Activated CD8-positive, alpha-beta T cell treated with anti-CD3 and anti-CD28 coated beads, Interleukin-2, amount 10 ng/mL, durations not matched to agents 7 days and 5 days (primary cell): ENCODE measurements at places on chromosomes 16 and 17. TPM values are rescaled to one million over a fixed set of nuclear protein-coding genes. Genes with fewer than 3 reads are reported as not detected.
A peak's percentile ranks its signal among the peaks of the same experiment; 100 is the strongest.

DNA sequence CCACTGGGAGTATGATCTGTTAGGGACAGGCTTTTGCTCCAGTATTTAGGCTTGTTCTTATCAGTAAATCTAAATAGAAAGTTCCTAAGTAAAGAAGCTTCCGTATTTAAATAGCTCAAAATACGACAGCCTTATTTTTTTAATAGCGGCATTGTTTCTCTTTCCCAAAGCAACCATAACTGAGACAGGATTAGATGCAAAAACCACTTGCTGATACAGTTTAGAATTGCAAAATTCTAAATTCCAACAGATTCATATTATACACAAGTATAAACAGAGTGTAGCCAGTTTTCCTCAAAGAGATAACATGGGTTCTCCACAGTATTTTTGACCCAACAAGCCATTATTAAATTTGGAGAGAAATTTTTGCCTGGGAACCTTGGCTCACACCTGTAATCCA, 276.7 kb downstream of the FTO start:
- no peak for DNase-seq

GRCh38 chr16:49717689-49718088, 138.2 kb downstream of the ZNF423 start:
- no peak for DNase-seq

- peak; percentile 58 for DNase-seq
Measured at GRCh38 chr17:17890773-17891759, 54.3 kb upstream of the SREBF1 start.

DNA sequence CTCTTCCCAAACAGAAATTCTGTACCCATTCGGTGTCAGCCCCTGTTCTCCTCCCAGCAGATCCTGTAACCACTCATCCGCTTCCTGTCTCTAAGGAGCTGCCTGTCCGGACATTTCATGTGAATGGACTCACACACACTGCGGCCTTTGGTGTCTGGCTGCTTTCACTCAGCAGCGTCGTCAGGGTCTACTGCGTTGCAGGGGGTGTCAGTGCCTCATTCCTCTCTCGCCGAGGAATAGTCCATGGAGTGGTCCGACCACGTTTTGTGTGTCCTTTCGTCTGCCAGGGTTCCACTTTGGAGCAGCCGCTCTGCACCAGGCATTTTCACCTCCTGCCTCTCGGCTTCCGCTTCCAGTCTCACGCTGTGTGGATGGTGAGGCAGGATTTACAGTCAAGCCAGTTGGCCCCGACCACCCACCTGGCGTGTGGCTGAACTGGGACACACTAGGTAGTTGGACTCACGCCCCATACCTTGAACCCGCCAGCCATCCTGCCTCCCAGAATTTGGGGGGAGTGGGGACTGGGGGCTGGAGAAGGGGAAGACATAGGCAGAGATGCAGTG, 188.2 kb upstream of the CIBAR2 start:
- no peak for DNase-seq

GRCh38 chr16:12291989-12292759, 315.6 kb downstream of the SNX29 start:
- no peak for DNase-seq

GRCh38 chr17:37614391-37614790, 5.2 kb upstream of the SYNRG start:
- DNase-seq = no peak

DNA sequence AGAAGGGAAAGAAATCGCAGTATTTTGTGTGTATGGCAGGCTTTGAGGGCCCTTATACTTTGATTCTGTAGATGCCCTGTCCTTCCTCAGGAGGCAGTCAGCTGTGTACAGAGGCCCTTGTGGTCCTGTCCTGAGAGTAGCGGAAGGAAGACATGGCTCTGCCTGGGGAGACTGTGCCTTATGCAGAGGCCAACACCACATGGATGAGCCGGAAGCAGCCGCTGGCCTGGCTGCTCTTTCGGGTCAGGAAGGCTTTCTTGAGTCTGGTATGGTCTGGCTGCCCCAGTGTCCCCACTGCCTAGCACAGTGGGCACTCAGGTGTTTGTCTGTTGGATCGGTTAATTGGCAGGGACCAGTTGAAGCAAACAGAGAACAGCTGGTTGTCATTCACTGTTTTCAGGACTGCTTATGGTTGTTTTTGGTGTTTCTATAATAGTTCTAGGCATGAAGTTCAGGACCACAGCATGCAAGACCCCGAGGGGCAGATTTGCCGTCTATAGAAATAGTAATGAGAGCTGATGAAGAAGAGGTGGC, 12.4 kb downstream of the USP10 start:
- DNase-seq = no peak

- DNase-seq = no peak
Measured at GRCh38 chr16:15041271-15042004, 14.4 kb downstream of the NTAN1 start.

- DNase-seq = no peak
Measured at GRCh38 chr17:14791221-14791620, 473.9 kb downstream of the PMP22 start.

DNA sequence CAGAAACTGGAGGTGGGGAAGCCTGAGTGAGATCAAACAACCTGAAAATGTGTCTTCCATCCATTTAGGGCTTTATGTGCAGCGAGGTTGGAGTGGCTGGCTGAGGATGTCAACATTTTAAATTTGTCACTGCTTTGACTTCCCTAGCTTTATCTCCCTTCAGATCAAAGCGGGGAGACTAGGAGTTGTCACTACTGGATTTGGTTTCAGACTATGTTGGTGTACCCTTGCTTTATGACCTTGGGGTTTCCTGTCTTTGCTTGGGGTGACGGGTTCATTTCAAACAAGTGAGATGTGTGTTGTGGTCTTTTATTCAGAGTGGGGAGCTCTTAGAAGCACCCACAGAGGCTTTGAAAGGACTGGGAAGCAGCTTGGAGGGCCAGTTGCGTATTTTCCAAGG, 25.6 kb downstream of the MSI2 start:
- DNase-seq = peak; percentile 59

- DNase-seq = no peak
Measured at GRCh38 chr17:60845012-60845411, 167.4 kb downstream of the BCAS3 start.

- no peak for DNase-seq
Measured at GRCh38 chr16:53982631-53983042, 278.7 kb downstream of the FTO start.

DNA sequence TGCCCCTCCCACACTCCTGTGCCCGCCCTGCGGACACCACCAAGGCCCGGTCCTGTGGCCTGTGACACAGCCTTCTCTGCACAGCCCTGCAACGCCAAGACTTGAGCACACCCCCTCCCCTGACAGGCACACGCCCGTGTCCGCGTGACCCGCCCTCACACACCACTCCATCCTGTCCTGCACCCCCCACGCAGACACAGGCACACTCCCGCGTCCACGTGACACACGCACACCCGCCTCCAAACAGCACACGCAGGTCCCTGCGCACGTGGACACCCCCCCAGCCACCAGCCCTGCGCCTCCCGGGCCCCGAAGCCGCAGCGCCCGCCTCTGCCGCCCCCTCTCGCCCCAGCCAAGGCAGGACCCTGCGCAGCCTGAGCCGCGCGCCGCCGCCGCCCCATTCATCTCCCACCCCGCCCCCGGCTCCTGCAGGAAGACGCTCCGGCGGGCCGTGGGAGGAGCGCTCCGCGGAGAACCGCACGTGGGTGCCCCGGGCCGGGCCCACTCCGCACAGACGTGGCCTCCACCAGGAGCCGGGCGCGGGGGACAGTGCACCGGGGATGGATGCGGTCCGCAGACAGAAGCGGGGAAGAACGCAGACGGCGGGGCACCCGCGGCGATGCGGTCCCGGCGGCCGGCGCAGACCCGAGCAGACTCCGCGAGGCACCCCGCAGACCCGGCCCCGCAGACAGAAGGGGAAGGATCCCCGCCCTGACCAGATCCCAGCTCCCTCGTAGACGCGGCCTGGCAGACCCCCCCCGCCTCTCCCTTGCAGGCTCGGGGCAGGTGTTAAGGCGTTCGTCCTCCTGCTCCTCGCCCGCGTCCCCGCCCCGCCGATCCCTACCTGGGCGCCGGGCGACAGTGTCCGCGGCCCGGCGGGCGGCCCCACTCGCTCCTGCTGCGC, 506 bp downstream of the CAMKK1 start:
- peak; percentile 82 for DNase-seq

- peak; percentile 72 for DNase-seq
Measured at GRCh38 chr16:1772362-1772907, at the start of gene EME2. Gene EME2 (plus strand): TSS chr16:1772810. CDS start chr16:1773228, 418 bp downstream.

- no peak for DNase-seq
Measured at GRCh38 chr17:73719588-73720071, 75.4 kb upstream of the SDK2 start.

The NPIPB8 gene
- total RNA-seq = 1.0 TPM

The CALB2 gene
- total RNA-seq = not detected

The SLC35G6 gene
- total RNA-seq = not detected

The CCL8 gene
- not detected for total RNA-seq

The CCL7 gene
- not detected for total RNA-seq

The ANKRD40CL gene
- total RNA-seq = not detected
